ENCODE measurements at places on chromosomes 3 and 15. TPM values are rescaled to one million over a fixed set of nuclear protein-coding genes. Genes with fewer than 3 reads are reported as not detected.

The CCNB2 gene
- total RNA-seq: 1.1 TPM

The SH2D7 gene
- total RNA-seq: not detected

The DNAH12 gene
- total RNA-seq: 0.12 TPM

The FOXB1 gene
- 0.19 TPM for total RNA-seq

The GP9 gene
- total RNA-seq: not detected

The PDCD7 gene
- 38.4 TPM for total RNA-seq

The NPAP1 gene
- total RNA-seq: not detected

The CASR gene
- total RNA-seq: not detected

The CHRNA7 gene
- total RNA-seq: not detected

The SI gene
- total RNA-seq: not detected

The GCNT3 gene
- not detected for total RNA-seq

The SHC4 gene
- 0.88 TPM for total RNA-seq

The SLC35G2 gene
- 1.2 TPM for total RNA-seq

The KLF15 gene
- total RNA-seq: 0.26 TPM

The LRRC34 gene
- 0.28 TPM for total RNA-seq

The CDC25A gene
- total RNA-seq: 0.44 TPM

The NME9 gene
- total RNA-seq: 0.89 TPM

The FBXO40 gene
- not detected for total RNA-seq

All from T-cell (primary cell).